Fibroblast of the aortic adventitia (primary cell): ENCODE measurements at places on chromosomes 1 and 21.

GRCh38 chr1:43849670-43850069, 83.9 kb upstream of the ARTN start:
- DNase-seq: no peak

DNA sequence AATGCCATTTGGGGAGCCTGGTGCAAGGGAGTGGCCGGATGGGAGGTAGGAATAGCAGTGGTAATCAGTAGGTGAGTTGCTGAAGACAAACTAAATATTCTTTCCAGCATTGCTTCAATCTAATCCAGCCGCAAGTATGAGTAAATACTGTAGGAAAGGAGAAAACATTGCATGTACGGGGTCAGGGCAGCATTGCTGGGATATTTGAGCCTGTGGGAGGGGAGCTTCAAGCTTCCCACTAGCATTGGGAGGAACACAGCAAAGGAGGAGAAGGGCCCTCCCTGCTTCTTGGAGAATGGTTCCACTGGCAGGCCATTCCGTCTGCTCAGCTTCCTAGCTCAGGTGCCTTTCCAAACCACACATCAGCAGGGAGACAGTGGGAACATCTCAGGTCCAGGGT, 15.2 kb downstream of the CAPN2 start:
- no peak for DNase-seq

DNA sequence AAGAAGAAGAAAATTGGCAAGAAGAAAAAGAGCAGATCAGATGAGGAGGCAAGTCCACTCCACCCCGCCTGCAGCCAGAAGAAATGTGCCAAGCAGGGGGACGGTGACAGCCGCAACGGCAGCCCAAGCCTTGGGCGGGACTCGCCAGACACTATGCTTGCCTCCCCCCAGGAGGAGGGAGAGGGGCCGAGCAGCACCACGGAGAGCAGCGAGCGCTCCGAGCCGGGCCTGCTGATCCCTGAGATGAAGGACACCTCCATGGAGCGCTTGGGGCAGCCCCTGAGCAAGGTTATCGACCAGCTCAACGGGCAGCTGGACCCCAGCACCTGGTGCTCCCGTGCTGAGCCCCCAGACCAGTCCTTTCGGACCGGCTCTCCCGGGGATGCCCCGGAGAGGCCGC, 9.0 kb upstream of the SLC25A34 start:
- no peak for DNase-seq

DNA sequence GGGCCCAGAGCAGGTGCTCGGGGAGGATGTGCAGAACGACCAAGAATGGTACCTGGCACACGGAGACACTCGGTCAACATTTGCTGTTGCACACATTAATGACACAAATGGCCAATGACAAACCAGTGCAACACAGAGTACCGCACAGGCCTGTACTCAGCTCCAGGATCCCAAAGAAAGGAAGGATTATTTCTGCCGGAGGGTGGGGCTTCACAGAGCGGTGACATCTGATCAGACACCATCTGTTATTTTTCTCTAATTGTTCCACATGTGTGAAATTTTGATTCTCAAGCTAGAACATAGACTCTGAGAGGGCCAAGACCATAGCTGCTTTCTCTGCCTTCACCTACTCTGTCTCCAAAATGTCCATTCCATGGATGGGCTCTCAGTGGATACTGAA, 100.4 kb downstream of the MRPL37 start:
- DNase-seq: no peak

DNA sequence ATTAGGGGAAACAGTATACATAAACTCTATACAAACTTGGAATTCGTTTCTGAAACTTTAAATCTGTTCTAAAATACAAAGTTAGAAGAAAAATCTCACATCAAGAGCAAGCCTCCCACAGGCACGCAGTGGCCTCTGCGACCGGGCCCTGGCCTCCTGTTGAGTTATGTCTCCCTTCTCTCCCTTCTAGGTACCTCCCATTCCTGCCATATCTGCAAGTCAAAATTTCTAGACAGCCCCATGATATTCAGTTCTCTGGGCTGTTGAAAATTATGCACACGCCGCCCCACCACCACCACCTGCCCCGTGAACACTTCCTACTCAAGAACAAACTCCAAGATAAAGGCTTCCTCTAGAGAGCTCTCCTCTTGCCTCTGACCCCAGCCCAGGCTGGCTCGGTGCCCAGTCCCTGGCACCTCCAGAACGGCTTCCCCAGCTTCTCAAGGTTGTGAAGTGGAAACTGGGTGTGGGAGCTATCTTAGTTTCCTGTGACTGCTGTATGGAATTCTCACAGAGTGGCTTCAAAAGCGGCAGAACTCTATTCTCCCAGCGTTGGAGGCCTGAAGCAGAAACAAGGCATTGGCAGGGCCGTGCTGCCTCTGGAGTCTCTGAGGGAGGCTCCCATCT, 37.7 kb upstream of the LRP8 start:
- DNase-seq: no peak

DNA sequence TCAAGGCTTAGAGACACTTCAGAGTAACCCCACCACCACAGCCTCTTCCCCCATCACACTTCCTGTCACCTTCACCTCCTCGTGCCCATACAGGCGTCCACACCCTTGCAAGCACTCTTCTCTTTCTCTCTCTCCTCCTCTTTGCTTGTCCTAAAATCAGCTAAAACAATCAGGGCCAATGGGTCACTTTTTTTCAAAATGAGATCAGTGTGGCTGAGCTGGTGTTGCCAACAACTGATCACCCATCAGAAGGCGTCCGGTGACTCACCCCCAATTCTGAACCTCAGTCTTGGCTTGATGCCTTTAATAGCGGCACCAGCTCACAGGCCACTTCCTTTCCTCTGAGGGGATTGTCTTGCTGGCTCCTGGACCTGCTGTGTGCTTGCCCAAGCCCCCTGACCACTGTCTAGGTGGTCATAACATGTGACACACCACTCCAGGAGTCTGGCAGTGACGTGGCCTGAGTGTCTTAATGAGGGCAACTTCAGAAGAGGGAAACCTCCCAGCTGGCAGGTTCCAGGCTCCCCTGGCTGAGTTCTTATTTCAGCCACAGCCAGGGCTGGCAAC, 1.6 kb downstream of the DRAXIN start:
- DNase-seq: peak; percentile 83

DNA sequence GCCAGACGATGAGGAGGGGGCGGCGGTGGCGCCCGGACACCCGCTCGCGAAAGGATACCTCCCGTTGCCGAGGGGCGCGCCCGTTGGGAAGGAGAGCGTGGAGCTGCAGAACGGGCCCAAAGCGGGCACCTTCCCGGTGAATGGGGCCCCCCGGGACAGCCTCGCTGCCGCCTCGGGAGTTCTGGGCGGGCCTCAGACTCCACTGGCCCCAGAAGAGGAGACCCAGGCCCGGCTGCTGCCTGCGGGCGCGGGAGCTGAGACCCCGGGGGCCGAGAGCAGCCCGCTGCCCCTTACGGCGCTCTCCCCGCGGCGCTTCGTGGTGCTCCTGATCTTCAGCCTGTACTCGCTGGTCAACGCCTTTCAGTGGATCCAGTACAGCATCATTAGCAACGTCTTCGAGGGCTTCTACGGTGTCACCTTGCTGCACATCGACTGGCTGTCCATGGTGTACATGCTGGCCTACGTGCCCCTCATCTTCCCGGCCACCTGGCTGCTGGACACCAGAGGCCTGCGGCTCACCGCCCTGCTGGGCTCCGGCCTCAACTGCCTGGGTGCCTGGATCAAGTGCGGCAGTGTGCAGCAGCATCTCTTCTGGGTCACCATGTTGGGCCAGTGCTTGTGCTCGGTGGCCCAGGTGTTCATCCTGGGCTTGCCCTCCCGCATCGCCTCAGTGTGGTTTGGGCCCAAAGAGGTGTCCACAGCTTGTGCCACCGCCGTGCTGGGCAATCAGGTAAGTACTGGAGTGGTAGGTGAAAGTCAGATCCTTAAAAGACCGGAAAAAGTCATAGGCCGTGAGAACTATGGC, 588 bp downstream of the FLVCR1 start:
- peak; percentile 30 for DNase-seq

- DNase-seq: no peak
Measured at GRCh38 chr1:172700556-172700955, 41.7 kb downstream of the FASLG start.

- DNase-seq: no peak
Measured at GRCh38 chr1:78035121-78035520, 10.6 kb upstream of the GIPC2 start.

DNA sequence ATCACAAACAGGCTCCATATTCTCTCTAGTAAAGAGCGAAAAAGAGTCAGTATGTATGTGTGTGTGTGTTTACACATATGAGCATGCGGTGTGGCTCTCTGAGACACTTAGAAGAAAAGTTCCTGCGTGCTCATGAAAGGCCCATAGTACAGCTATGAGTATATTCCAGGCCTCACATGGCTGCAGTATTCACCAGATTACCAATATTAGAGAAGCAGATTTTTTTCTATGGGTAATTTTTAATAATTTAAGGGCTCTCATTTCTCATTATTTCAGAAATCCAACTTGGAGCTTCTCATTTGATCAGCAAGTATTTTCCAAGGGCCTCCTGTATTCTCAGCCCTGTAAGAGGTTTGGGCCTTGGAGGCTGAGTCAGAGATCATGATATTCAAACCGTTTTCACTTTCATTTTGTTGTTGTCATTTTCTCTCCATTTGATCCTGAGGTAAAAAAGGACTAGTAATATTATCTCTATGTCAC, 232.9 kb upstream of the SGIP1 start:
- DNase-seq: peak; percentile 75

DNA sequence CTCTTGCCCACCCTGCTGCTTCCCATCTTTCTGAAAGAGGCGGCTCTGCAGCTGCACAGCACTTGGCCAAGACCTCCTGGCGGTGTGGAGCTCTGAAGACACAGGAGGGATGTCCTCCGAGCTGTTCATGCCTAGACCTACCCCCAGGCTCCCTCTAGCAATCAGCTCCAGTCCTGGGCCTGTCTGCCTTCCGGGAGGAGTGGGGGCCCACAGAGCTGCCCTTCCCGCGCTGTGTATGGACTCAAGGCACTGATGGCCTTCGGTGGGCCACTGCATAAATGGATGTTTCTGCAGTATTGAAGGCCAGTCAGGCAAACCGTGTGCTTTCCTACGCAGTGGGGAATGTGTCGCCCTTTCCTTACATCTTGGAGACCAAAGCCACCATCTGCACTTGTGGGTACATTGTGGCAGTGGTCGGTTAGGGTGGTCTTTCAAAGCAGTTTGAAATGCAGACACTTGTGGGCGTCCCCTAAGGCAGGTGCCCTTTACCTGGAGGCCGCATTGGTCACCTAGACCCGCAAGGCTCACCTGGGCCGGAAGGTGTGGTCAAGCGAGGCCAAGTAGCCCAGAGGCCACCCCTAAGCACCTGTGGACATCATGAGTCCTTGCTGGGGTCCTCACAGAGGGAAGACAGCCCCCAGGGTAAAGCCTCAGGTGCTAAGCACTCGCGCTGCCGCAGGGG, 912 bp upstream of the PKNOX1 start:
- DNase-seq: no peak

DNA sequence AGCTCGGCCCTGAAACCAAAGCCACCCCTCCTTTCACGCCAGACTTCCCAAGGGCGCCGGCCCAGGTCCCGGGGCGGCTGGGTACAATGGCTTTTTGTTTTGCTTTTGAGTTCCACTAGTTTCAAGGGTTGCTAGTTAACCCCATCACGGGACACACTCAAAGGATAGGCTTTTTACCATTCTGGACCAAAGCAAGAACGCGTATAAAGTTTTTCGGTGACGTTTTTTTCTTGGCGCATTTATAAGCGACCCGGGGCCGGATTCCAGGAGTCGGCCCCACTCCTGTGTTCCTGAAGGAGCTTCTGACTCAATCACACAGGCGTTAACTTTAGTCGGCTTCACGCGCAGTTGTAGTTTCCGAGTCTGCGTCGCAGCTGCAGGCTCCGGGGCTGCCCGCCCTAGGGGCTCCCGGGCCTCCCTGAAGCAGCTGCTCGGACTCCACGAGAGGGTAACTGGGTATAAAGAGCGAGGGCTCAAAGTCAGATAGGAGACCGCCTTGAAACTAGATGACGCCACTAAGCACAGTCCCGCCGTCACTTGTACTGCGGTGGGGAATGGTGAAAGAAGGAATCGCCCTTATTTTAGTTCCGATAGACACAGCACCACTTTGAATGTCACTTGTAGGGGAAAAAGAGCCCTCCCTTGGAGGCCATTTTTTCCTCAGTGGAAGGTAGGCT, 707 bp upstream of the KLHL21 start:
- DNase-seq: peak; percentile 88

DNA sequence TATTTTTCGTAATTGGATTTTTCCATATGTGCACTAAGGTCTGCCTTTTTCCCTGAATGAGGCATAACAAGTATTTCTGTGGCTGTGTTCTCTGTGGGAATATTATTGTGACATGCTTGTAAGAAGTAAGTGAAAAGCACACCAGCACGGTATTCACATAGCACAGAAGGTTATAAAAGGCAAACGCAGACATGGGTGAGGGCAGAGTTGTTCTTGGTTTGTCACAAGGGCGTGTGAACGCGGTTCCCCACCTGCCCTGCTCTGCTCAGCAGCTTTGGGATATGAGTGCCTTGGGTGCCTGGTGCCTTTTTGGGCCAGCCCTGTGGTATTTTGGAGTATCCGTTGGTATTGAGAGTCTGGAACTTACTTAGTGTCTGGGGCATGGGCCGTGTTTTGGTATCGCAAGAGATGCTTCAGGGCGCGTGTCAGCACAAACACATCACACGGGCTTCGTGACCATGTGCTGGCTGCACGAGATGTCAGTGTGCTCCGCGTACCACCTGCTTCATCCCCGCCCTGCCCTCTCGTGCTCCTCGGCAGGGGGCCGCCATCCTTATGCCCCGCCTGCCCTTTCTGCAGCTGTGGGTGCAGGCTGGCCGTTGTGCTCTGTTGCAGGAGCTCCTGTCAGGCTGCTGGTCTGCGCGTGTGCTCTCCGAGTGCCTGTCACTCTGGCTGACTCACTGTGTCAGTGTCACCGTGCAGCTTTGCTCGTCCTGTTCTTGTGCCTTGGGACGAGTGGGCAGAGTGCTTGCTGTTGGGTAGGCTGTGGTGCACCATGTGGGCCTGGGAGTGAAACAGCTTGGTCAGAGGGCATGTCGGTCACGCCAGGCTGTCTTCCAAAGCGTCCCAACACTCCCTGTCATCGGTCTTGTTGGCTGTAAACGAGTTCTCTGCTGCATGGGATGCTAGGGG, 15.0 kb downstream of the SKI start:
- no peak for DNase-seq

DNA sequence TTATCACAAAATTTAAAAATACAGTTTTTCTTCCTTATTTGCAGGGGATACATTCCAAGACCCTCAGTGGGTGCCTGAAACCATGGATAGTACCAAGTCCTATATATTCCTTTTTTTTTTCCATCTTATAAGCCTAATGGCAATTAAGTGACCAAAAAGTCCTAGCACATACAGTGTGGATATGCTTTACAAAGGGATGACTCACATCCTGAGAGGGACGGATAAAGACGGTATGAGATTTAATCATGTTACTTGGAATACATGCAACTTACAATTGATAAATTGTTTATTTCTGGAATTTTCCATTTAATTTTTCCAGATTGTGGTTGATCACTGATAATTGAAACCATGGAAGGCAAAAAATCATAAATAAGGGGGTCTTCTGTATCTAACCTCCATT, 181.2 kb upstream of the BRINP3 start:
- no peak for DNase-seq

- DNase-seq: peak; percentile 82
Measured at GRCh38 chr1:223831755-223832636, 13.8 kb downstream of the TP53BP2 start.

GRCh38 chr1:108877348-108878159, 769 bp downstream of the GPSM2 start:
- peak; percentile 60 for DNase-seq

GRCh38 chr1:44290250-44291094, 64.6 kb downstream of the ERI3 start:
- no peak for DNase-seq
